ENCODE measurements at places on chromosomes 3 and 15.

GRCh38 chr3:110246796-110247376 lies 824.7 kb upstream of the NECTIN3 start:
- no peak for DNase-seq

- DNase-seq = no peak
Observed at GRCh38 chr3:55333923-55334322, 153.2 kb downstream of the WNT5A start.

GRCh38 chr3:40333416-40333815 lies 23.9 kb downstream of the EIF1B start:
- DNase-seq = no peak

DNA sequence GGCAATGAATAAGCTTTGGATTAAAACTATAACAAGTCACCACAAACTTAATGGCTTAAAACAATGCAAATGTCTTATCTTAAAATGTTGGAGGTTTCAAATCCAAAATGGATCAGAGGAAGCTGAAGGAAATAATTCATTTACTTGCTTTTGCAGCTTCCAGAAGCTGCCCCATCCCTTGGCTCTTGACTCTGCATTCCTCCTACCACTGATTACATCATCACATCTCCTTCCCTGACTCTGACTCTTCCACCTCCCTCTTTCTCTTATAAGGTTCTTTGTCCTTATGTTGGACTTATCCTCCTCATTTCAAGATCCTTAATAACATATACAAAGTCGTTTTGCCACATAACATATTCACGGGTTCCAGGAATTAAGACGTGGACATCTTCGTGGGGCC lies 982.8 kb upstream of the ROBO1 start:
- DNase-seq = no peak

GRCh38 chr3:89238846-89239245 lies 131.4 kb downstream of the EPHA3 start:
- no peak for DNase-seq

DNA sequence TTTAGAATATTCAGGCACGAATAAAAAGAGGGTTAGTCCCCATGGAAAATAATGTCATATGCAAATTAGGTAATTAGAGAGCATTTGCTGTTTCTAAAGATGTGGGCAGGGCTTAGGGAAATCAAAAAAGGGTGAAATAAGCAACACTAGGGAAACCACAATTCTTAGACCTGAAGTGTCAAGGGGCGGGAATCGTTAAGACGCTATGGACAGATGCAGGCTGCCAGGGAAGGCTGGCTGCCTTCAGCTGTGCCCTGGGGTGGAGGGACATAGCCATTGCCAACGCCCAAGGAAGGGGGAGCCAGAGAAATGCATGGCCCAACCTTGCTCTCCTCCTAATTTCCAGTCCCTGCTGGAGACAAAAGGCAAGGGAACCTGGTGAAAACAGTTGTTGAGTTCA lies 141.7 kb upstream of the PROK2 start:
- DNase-seq = no peak

Data from AG09319 (cell line).